ENCODE measurements at places on chromosomes 3 and 15.

DNA sequence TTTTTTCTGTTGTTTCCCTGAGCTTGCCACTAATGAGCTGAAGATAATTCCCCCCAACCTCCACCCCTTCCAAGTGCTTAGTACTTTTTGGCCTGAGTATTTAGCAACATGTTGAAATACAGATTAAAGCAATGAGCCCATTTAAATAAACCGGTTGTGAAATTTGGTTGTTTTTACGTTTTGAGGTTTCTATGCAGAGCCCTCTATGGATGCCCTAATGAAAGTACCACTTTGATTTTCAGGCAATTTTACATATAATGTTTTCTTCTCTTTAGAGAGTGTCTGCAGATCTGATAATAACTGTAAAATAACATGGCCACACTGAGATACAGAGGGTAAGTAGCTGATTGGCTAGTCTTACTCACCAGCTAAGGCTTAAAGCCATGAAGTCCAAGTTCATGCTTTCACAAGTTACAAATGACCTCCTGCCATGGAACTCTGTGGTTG lies 139.4 kb upstream of the SLC7A14 start:
- DNase-seq = no peak

GRCh38 chr3:171038342-171038741 lies 11.8 kb upstream of the SLC2A2 start:
- DNase-seq = no peak

DNA sequence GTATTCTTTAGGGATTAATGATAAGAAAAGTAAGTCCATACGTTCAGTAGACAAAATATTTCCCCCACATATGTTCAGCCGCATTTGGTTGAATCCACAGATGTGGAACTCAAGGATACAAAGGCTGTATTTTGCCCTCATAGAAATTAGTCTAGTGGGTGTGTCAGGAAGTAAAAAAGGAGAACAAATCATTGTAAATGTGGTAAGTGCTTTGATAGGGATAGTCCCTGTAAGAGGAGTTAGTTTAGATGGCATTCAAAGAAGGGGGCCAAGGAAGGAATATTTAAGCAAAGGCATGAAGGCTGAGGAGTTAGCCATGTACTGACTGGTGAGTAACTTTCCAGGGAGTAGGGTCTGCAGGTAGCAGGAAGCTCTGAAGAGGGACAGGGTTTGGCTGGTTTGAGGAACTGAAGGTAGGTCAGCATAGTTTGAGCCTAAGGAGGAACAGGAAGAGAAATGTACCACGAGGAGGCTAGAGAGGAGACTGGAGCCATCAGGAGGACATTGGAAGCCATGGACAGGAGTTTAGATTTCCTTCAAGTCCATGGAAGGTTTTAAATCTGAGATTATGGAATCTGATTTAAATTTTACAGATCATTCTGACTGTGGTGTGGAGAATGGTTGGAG lies 98.8 kb downstream of the MME start:
- DNase-seq = no peak

GRCh38 chr15:87871731-87872320 lies 384.7 kb downstream of the NTRK3 start:
- no peak for DNase-seq

DNA sequence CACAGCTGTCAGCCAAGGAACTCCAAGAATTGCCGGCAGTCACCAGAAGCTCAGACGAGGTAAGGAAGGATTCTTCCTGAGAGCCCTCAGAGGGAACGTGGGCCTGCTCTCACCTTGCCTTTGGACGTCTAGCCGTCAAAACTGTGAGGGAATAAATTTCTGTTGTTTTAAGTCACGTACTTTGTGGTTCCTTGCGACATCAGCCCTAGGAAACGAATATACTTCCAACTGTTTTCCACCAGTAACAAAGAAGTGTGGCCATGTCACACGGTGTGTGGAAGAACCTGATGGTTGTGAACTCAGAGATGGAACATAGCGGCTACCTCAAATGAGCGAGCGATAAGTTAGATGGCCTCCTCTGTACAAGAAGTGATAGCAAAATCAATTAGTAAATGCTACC lies 41.0 kb upstream of the B3GNT5 start:
- no peak for DNase-seq

- peak; percentile 12 for DNase-seq
Measured at GRCh38 chr3:184531626-184532280, 29.8 kb upstream of the EPHB3 start.

DNA sequence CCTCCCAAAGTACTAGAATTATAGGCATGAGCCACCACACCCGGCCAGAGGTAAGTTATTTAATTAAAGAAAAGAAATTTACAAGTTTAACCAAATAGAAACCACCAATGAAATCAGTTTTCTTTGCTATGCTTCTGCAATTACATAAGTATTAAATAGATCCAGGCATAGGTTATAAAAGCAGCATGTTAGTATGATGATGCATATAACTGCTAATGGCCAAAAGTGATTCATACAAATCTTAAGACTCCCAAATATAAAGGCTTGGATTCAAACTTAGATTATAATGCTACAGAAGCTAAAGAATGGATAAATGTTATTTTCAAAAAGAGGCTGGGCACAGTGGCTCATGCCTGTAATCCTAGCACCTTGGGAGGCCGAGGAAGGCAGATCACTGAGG lies 32.8 kb upstream of the HDC start:
- no peak for DNase-seq

DNA sequence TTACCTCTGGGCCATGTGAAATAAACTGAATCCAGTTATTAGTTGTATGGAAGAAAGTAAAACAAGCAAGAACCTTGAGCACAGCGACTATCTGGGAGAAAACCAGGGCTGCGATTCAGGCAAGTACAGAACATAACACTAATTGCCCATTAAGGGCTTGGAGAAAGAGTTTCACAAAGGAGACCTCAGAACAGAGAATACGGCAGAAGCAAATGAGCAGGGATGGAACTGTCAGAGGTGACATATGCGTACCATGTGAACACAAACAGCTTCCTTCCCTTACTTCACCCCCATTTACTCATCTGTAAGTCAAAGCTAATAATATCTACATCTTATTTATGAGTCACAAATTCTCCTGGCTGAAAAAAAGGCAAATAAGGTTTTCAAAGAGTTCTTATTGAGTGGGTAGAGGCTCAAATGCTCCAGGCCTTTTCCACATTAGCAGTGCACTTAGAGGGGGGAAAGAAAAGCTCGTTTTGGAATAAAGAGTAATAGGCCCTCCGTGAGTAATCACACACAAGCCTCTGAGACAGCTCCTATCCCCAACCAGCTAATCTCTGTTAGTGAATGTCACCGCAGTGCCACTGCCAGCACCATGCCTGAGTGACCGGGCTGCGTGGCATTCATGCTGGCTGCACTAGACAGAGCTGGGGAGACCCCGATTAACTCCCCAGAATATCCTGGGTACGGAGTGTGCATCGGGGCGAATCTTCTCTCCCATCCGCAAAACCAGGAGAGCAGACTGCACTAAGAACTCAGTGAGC lies 2.6 kb downstream of the PCSK6 start:
- no peak for DNase-seq

GRCh38 chr3:73729969-73730440 lies 105.3 kb upstream of the PDZRN3 start:
- DNase-seq = peak; percentile 73

DNA sequence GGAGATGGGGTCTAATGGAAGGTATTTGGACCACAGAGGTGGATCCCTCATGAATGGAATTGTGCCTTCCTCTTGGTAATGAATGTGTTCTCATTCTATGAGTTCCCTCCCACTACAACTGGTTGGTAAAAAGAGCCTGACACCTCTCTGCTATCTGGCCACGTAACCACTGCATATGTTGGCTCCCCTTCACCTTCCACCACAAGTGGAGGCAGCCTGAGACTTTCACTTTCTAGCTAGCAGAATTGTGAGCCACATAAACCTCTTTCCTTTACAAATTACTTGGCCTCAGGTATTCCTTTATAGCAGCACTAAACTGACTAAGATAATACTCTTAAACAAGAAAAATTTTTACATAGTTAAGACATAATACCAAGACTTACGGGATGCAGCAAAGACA lies 155.3 kb downstream of the NR1I2 start:
- DNase-seq = no peak

GRCh38 chr3:150150633-150151032 lies 179.9 kb upstream of the PFN2 start:
- no peak for DNase-seq

DNA sequence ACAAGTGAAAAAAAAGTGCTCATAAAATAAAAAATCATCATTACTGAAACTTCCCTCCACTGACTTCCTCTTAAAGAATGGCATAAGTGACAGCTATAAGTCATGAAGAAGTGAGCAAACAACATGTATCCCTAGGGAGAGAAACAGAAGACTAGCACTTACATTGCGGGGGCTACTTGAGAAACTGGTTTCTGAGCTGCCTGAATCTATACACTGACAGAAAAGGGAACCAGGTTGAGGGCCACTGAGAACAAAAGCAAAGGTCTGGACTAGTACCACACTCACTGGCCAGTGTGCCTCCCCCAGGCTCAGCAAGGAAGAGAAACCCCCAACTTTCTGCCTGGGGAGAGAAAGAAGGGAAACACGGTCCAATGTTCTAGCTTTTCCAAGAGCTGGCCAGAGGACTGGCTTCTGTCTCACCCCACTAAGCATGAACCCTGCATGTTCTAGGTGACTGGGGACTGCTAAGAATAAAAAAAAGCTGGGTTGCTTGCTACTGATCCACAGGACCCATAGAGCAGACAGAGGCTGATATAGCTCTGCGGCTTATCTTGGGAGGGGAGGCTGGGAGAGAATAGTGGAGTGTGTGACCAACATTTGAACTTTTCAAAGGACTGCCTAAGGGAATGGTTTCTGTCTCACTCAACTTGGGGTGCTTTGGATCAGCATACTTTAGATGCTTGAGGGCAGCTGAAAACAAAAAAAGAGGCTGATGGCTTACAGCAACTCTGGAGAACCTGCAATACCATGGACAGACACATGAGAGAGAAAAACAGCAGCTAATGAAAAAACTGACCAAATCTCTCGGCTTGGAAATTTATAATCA lies 8.1 kb downstream of the RAD18 start:
- DNase-seq = no peak

- no peak for DNase-seq
Measured at GRCh38 chr3:150359381-150359780, 48.7 kb upstream of the TSC22D2 start.

Data from sigmoid colon (tissue), 7 donors.